ENCODE measurements at places on chromosomes 11 and 22.
A peak's percentile ranks its signal among the peaks of the same experiment; 100 is the strongest.

DNA sequence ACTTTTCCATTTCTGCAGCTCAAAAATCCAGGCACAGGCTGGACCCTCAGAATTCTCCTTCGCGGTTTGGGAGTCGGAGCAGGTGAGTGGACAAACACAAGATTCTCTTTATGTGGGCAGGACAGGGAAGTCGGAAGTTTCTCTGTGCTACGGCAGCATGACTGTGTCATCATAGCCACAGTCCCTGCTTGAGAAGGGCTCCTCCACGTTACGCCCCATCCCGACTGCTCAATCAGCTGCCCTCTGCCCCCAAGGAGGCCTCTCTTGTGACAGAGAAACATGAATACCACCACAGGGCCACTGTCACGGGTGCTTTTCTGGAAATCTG, 89.0 kb upstream of the SHISAL1 start:
- DNase-seq, result no peak

DNA sequence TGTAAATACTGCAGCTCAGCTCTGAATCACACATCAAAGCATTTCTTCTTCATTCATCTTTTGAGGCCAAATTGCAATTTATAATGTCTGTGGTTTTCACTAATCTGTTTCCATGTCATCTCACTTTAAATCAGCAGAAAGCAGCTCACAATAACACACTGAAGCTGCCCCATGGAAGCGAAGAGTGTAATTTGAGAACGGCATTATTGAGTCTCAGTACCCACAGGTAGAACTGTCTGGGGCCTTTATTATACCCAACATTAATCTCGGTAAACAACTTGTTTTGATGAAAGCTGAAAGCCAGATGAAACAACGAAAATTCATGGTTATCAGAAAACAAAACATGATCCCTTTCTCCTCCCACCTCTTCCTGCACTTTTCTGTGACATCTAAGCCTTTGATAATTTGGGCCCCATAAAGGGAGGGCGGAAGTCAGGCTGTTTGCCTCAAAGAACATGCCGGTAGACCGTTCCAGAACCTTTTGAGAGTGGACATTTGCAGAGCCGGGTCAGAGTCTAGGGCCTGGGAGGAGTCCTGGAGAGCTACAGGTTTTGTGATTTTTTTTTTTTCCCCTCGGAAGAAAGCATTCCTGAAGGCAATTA, 68.2 kb upstream of the SESN3 start:
- no peak for DNase-seq

GRCh38 chr11:72774499-72774898, 19.3 kb downstream of the STARD10 start:
- no peak for DNase-seq

GRCh38 chr11:75482931-75483469, 42.7 kb downstream of the GDPD5 start:
- no peak for DNase-seq

GRCh38 chr22:45159652-45160462, 3.9 kb upstream of the NUP50 start:
- DNase-seq, result no peak

GRCh38 chr11:18188796-18189195, 16.2 kb downstream of the MRGPRX4 start:
- DNase-seq, result no peak

- no peak for DNase-seq
Measured at GRCh38 chr11:33931067-33931466, 39.2 kb upstream of the LMO2 start.

DNA sequence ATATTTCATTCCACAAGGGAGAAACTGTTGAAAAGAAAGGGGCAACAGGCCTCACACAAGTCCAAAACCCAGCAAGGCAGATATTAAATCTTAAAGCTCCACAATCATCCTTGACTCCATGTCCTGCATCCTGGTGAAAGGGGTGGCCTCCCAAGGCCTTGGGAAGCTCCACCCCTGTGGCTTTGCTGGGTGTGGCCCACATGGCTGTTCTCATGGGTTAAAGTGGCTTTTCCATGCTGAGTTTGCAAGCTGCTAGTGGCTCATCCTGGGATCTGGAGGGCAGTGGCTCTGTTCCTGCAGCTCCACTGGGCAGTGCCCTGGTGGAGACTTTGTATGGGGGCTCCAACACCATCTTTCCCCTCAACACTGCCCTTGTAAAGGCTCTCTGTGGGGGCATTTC, 106.4 kb downstream of the CTNND1 start:
- DNase-seq, result no peak

DNA sequence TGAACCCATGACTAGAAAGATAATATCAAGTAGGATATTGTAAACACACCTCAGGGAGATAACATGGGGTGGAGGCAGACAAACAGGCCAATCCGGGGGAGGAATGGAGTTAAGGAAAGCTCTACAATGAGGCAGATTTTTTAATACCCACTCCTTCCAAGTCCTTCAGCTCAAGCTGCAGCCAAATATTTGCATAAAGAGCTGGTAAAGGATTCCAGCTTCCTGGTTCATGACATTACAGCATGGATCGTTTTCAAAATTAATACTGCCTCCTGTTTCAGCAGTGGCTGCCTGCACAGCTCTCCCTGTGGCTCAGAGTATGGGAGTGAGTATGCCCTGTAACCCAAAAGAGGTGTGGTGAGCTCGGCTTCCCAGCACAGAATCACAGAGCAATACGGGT, 5.1 kb downstream of the POU2AF3 start:
- DNase-seq, result peak; percentile 31

DNA sequence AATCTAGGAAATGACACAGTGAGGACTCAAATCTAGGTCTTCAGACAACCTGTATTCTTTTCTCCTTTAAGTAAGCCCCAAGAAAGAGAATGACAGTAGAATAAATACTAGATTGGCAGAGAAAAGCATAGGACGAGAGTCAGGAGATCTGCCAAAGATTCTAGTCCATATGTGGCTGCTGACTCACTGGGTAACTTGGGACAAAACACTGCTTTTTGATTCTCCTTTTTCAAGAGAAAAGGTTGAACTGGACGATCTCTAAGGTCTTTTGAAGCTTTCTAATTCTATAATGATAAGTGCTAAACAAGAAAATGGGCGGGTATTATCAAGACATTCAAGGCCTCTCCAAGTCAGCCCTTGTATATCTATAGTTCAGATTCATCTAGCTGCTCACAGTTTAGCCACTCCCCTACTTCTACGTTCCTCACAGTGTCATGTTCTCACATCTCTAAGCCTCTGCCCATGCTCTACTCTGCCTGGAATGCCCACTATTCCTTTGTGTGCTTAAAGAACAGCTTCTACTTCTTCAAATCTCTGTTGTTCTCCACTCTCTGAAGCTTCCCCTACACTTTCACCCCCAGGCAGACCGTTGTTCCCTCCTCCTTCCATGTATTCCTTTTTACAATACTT, 53.0 kb downstream of the RELT start:
- DNase-seq, result no peak

DNA sequence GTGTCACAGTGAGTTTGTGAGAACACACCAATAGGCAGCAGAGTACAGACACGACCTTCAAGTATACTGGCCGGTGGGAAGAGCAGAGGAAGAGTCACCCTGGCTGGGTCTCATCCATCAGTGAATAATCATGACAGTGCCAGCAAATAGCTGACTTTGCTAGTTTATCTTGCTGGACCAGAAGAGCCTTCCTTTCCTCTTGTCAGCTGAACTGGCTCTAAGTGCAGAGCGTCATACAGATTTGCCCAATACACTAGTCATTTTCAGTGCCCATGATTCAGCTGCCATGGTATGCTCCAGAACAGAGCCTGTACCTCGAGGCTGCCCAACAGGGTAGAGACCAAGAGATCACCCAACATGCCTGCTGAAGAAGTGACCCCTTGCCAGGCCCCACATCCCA, 82.9 kb upstream of the TBCEL start:
- no peak for DNase-seq

GRCh38 chr11:91272089-91272488, 952.5 kb upstream of the FAT3 start:
- DNase-seq, result no peak

DNA sequence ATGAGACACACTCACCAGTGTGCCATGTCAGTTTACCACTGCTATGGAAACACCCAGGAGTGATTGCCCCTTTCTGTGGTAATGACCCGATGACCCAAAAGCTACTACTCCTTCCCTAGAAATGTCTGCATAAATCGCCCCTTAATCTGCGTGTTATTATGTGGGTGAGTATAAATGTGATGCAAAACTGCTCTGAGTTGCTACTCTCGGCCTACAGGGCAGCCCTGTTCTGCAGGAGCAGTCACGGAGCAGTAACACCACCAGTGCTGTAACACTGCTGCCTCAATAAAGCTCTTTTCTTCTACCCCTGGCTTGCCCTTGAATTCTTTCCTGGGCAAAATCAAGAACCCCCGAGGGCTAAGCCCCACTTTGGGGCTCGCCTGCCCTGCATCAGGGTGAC, 9.6 kb upstream of the LDLRAD3 start:
- no peak for DNase-seq

DNA sequence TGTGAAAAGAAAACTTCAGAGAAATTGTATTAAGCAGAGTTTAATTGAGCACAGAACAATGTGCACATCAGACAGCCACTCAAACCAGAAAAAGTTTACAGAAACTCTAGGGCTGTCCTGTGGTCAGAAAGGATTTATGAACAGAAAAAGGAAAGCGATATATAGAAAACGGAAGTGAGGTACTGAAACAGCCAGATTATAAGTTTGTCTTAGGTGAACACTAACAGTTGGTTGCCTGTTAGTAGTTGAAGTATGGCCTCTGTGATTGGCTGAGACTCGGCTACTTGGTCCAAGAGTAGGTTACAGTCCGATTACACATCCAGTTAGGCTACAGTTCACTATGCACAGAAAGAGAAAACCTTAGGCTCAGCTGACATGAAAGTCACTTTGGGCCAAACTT, 1232.5 kb upstream of the RAG2 start:
- DNase-seq, result no peak

DNA sequence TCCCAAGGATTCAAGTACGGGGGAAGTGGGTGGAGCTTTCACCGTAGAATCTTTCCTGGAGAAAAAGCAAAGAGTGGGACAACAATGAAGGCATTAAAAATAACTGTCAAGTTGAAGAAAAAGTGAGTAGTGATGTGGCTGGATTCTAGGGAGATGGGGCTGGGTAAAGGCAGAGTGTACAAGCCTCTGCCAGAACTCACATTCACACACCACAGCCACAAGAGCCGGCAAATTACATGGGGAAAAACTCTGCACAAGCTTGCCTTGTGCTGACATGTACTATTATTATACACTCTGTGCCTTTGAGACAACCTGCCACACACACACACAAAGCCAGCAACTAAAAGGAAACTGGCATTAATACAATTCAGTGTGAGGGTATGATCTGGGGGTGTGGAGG, 182.6 kb downstream of the LARGE1 start:
- no peak for DNase-seq

DNA sequence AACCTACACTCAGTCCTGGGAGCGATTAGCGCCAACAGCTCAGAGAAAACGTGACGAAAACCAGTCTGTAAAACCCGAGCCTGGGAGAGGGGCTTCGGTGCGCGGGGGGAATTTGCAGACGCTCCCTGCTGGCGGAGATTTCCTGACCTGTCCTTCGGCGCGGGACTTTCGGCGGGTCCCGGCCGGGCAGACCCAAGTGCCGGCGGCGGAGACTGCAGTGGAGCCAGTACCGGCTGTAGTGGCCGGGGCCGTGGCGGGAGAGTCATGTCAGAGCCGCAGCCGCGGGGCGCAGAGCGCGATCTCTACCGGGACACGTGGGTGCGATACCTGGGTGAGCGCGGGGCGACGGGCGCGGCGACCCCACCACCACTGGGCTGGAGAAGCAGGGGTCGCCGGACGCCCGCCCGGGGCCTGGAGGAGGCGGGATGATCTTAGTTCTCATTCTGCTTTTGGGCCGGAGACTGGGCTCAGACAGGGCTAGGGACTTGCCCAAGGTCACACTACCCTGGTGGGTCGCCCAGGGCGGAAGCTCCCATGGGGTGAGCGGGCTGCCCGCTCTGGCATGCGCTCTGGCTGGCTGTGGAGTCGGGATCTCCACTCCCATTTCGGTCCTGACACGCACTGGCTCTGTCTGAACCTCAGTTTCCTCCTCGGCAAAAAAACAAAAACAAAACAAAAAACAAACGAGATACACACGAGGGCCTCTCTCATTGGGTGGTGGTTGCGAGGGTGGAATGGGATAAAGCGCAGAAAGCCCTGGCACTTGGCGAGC, at the start of gene MTFP1:
TSS of gene MTFP1 (plus strand) at position 153 of the 772 bp plus-strand sequence. CDS start at position 265, 112 bp downstream.
- DNase-seq, result peak; percentile 54

DNA sequence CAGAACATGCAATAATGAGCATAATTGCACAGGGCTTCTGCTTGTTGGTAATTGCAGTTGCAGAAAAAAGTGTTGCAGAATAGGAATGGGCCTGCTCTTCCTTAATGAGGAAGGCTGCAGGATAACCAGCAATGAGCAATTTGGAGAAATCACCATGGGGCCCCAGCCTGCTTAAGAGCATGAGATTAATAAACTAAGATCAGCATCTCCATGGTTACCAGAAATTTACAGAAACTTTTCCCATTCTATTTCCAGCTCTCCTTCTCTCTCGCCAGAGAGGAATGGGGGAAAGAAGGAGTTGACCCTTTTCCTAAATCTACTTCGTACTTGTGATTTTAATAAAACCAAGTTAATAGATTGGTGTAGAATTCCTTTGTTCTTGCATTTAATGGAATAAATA, 80.9 kb upstream of the CSNK2A3 start:
- no peak for DNase-seq

- no peak for DNase-seq
Measured at GRCh38 chr22:48957311-48957986, 870.2 kb downstream of the BRD1 start.

DNA sequence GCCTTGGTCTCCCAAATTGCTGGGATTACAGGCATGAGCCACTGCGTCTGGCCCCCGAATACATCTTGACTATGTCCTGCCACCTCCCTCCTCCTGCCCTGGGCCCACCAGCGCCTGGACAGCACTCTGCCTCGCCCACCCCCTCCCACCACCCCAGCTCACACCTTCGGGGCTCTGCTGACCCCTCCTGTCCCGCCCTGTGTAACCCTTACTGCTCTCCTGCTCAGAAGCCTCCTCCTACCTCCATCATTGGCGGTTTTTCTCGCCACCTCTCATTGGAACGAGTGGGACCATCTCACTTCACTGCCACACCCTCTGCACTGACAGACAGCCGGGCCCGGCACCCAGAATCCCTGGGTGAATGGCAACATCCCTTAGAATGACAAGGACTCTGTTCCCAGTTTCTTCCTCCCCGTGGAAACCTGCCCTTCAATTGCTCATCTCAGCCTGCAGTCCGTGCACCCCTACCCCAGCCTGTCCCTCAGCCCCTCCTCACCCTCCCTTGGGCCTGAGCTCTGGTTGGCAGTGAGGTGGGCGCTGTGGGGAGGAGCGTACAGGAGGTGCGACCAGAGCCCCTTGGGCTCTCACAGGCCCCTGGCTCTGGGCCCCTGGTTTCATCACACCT, 32.2 kb downstream of the LRRC74B start:
- no peak for DNase-seq

DNA sequence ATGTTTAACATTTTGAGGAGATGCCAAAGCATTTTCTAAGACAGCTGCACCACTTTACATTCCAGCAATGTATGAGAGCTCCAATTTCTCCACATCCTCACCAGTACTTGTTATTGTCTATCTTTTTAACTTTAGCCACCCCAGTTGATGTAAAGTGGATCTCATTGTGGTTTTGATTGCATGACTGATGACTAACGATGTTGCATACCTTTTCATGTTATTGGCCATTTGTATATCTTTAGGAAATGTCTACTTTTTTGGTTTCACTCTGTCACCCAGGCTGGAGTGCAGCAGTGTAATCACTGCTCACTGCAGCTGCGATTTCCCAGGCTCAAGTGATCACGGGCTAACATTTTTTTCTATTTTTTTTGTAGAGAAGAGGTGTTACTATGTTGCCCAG, 8.9 kb downstream of the TTC28 start:
- no peak for DNase-seq

All from HuH-7.5 (cell line).